ENCODE measurements at places on chromosomes 6 and 20.

GRCh38 chr6:46626228-46626909, 26.2 kb downstream of the CYP39A1 start:
- no peak for DNase-seq

DNA sequence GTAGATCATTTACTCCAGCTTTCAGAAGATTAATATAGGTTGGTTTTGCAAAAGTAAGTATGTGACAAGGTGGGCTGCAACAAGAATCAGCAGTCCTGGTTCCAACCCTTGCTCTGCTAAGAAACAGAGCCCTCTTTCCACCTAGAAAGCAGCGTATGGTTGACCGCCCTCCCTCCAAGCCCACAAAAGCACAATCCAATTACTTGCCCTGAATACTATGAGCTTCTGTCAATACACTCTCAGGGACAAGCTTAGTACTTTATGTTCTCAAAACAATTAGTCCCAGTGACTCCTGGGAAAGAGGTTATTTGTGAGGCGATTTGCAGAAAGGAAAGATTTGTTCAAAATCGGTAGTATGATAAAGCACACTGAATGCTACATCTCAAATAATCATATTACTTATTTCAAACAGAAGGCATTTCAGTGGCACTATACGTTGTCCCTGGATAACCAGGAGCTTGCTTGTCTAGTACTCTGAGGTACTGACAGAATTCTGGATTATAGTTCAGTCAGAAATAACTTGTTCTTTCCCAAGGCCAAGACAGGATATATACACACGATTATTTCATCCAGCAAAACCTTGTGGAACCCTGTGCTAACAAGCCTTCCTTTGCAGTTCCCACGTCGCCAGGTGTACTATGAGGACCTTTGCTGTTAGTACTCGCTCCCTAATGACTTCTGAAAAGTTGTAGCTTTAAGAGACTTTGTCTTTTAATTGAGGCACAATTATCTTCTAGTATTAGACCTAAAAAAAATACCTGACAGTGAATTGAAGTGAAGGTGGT, 96.9 kb upstream of the ADTRP start:
- DNase-seq: no peak

GRCh38 chr6:137734875-137735182, 132.2 kb upstream of the TNFAIP3 start:
- DNase-seq: no peak

DNA sequence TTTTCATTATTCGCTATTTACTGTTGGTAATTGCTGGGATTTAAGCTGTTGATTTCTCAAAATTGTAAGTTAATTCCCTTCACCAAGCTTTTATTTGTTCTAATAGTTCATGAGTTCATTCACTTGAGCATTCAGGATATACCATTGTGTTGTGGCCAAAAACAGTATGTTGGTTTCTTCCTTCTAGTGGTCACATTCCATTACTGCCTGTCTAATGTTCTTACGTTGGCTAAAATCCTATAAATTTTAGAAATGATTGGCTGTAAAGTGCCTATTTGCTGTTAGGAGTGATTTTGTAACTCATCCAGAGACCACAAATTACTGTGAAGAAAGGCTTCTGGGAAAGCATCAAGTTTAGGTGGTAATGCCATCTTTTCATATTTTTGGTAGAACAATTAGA, 76.3 kb downstream of the FARS2 start:
- no peak for DNase-seq

DNA sequence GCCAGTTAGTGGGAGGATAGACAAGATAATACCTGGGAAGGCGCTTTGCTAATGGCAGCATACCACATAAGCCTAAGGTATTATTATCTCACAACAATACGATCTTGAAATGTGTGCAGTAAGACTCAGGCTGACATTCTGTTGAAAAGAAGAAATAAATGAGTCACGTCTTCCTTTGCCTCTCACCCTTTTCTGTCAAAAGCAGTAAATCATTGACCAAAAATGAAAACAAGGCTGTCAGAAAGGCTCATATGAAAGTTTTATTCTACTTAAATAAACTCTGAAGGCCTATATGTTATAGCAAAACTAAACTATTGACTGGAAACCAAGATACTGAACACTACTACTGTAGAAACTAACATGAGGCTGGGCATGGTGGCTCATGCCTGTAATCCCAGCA, 43.1 kb upstream of the IL20RA start:
- DNase-seq: no peak

DNA sequence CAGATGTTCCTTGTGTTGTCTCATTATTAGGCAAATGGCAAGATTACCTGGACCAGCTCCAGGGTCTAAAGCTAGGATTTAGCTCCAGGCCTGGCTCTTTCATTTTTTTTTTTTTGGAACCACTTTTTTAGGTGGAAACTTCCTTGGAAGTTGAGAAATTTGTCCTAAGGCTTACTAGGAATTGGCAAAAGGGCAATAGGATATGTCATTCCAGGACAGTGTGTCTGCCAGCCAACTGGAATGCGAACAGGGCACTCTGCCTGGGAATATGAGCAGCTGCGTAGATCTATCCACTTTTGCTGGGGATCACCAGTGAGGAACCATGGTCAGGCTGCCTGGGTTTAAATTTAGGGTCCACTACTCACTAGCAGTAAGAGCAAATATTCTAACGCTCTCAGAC, 304.0 kb downstream of the TSHZ2 start:
- DNase-seq: no peak

GRCh38 chr20:55205665-55206064, 730.3 kb downstream of the DOK5 start:
- no peak for DNase-seq

GRCh38 chr20:272718-273117, 15.2 kb downstream of the DEFB132 start:
- DNase-seq: no peak

DNA sequence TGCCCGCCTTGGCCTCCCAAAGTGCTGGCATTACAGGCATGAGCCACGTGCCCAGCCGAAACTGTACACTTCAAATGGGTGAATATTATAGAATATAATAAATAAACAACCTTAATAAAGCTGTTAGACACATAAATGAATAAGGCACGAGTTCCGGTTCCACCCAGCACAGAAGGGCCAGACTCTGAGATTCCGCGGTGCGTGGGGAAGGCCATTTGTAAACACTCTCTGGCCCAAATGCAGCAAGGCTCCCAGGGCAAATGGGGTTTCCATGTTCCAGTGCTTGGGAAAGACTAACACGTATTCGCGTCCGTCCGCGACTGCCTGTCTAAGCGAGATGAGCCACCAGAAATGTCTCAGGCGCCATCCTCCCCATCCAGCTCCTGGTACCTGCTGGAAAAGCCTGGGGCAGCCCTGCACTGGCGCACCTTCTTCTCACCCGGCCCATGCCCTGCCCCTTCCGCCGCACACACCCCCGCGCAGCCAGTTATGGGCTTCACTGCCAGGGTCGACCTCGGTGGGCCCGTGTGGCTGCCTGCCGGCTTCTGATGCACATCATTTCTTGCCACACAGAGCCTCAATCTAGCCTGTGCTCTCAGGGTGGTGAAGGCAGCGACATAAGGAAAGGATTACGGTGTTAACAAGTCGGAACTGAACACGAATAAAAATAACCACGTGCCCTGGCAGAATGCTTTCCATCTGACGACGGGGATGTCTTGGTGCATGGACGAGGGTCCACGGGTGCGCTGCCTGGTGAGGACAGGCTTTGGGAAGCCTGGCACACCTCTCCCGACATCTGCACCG, 5.5 kb upstream of the LSM14B start:
- no peak for DNase-seq

DNA sequence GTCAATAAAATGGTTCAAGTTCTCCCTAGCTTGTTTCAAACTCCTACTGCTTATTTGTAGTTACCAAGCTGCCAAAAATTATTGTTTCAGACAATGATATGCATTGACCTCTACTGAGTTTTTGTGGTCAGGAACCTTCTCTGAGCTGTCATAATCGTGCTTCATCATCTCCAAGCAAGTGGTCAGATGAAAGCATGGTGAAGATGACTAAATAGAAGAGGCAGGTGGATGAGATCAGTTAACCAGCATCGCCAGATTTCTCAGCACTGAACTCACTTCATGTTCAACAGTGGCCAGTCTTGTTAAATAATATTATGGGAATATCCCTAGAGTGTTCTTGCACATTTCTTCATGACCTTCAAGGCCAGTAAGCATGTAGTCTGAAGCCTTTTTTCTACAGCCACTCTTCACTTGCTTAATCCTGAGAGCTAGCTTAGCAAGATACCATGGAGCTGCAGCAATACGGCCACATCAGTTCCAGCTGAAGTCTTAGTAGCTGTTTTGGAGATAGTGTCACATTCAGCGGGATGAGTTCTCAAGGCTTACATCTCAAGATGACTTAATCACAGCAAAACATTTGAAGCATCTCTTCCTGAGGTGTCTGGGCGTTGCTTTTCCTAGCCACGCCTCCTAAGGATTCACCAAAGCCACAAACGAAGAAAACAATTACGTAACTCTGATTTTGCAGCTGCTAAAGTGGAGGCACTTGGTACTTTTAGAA, 101.6 kb upstream of the TMEM30A start:
- DNase-seq: no peak

- DNase-seq: no peak
Observed at GRCh38 chr6:34576286-34576955, 20.3 kb upstream of the SPDEF start.

DNA sequence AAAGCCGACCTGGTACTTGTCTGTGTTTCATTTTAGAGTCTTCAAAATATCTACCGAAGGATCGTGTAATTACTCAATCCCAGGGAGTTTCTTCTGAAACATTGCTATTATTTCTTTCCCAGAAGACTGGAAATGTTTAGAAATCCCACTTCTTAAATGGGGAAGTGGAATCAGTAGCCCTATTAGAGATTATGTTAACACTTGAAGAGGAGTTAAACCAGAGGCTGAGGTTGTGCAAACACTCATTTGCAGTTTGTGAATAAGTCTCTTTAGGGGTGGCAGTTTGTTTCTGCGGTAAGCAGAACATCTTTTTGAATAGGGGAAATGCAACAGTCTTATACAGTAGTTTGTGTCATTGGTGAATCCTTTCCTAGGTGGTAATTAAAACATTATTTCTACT, 21.3 kb downstream of the DSP start:
- DNase-seq: no peak

- no peak for DNase-seq
Observed at GRCh38 chr6:28802417-28803336, 121.1 kb downstream of the TRIM27 start.

DNA sequence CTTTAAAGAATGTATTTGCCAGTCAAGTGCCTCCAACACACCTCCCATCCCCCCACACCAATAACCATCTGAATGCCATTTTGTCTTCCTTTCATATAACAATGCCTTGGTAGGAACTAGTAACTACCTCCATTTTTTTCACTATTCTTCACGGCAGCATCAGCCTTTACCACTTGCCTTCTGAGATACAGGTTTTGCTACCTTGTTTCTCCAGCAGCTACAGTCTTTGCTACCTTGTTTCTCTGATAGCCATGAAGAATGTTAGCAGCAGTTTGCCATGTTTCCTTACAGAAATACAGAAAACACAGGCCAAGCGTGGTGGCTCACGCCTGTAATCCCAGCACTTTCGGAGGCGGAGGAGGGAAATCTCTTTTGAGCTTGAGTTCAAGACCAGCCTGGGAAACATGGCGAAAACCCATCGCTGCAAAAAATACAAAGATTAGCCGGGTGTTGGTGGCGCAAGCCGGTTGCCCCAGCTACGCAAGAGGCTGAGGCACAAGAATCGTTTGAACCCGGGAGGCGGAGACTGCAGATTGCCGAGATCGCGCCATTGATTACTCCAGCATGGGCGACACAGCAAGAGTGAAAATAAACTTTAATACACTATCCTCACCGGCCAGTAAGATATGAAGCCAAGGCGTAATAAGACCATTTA, 100.9 kb downstream of the HFE start:
- no peak for DNase-seq

DNA sequence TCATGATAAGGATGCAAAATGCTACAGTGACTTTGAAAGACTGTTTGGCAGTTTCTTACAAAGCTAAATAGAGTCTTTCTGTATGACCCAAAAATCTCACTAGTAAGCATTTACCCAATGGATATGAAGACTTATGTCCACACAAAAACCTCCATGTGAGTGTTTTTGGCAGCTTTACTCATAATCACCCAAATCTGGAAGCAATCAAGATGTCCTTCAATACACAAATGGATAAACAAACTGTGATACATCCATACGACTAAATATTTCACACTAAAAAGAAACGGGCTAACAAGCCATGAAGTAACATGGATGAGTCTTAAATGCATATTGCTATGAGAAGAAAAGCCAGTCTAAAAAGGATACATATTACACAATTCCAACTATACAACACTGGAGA, 117.2 kb downstream of the PDE10A start:
- DNase-seq: no peak

- DNase-seq: no peak
Observed at GRCh38 chr20:59983076-59983475, 24.9 kb downstream of the CDH26 start.

DNA sequence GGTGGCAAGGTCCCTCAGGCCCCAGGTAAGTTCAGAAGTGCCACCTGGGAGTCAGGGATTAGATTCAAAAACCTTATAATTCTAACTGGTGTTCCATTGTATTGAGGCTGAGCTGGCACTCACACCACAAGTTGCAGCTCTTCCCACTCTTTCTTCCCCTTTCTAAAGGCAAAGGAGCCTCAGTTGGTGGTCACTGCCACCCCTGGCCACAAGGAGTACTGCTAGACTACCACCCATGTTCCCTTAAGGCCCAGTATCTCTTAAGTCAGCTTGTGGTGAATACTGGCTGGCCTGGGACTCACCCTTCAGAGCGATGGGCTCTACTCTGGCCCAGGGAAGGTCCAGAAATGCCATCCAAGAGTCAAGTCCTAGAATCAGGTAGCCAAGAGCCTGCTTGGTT, 421.1 kb upstream of the KHDRBS2 start:
- DNase-seq: no peak

GRCh38 chr6:104525677-104526322, 333.9 kb downstream of the HACE1 start:
- peak; percentile 22 for DNase-seq

GRCh38 chr6:15974817-15975216, 154.1 kb upstream of the MYLIP start:
- no peak for DNase-seq

DNA sequence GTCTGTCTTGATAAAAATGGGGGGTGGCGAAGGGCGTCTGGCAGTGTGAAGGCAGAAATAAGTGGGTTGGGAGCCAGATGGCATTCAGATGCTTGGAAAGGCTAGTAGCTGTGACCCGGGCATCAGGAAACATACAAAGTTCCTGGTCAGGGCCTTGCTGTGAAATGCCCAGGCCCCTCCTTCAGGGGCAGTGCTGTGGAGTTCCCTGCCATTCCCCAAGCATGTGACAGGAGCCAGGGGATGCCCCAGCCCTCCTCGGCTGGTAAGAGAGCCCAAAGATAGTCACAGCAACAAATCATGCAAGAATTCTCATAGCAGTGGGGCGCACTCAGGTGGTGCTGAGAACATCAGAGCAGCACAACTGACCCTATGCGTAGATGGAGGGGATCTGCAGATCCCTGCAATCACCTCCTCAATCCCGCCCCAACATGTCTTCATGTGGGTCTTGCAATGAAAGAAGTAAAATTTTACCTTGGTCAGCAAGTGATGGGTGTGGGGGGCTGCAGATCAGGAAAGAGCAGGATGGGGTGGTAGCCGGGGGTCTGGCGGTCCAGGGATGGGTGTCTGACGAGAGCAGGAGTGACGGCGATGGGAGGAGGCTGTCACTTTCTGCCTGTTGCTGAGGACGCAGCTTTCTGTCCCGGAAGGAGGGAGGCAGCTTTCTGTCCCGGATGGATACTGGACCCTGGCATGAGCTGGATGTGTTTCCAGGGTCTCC, 39.5 kb downstream of the SLC22A1 start:
- no peak for DNase-seq

- DNase-seq: no peak
Observed at GRCh38 chr6:1153696-1154245, 158.1 kb upstream of the FOXQ1 start.
